ENCODE measurements at places on chromosomes 7 and 10.

DNA sequence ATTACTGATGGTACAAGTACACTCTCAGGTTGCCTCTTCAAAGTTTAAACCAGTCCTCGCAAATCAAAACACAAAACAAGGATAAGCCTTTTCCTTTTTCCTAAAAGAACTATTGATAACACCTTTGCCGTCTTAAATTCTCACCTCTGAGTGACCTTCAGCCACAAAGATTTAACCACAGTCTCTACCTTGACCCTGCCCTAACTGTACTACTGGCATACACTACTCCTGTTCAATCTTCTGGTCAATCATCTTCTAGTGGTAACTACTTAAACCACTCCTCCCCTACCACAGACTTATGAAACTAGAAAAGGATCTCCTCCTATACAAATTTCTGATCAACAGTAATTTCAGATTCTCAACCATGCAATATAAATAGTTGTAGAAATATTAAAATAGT, 15.1 kb downstream of the UPF2 start:
- DNase-seq, result no peak

GRCh38 chr10:75845176-75845947, 413.9 kb downstream of the LRMDA start:
- DNase-seq, result no peak

- peak; percentile 39 for DNase-seq
Observed at GRCh38 chr10:99845837-99846382, 63.5 kb downstream of the ABCC2 start.

- DNase-seq, result no peak
Observed at GRCh38 chr10:12469345-12469744, 120.0 kb downstream of the CAMK1D start.

DNA sequence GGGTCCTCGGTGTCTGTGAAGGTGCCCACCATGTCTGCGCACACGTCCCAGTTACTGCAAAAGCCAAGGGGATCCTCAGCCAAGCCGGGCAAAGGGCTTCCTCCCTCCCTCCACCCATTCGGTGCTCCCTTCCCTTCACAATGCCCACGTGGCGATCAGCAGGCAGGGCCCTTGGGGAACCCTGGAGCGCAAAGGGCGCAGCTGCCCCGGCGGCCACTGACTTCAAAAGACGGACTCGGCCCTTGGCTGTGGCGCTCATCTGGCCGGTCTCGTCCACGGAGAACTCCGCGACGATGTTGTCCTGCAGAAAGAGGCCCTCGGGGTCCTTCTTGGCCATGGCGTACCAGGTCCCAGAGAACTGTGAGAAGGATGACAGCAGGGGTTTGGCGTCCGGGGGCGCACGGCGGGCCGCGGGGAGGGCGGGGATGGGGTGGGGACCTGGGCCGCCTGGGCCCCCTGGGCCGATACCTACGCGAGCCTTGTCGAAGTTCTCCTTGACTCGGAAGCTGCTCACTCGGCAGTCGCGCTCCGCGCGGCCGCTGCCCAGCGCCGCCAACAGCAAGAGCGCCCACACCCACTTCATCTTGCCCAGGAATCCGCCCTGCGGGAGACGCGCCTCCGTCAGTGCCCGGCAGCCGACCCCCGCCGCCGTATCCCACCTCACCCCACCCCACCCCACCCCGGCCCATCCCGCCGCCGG, 439 bp downstream of the RBP4 start:
- DNase-seq, result no peak

DNA sequence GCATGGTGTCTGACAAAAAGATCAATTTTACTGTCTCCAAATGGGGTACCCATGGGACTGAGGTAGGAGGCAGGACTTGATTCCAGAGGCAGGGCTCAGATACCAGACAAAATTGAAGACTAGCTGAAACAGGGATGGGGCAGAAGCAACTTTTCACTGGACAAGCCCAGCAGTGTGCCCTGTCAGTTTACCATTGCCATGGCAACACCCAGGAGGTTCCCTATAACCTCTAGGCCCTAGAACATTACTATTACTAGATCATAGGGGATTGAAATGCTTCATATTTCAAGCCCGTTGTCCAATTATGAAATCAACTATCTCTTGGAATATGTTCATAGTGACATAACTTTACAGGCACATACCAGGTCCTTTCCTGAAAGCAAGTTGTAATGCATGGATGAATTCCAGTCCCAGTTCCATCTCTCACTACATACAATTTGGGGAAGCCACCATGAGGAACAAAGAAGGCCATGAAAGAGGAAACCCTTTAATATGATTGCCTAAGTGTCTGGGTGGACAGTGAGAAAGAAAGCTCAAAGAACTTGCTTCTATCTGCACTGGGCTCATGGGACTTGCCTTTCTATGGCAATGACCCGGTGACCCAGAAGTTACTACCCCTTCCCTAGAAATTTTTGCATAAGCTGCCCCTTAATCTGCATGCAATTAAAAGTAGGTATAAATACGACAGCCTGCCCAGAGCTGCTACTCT, 557.9 kb downstream of the KCNMA1 start:
- DNase-seq, result no peak

- no peak for DNase-seq
Observed at GRCh38 chr10:110212119-110213006, 5.0 kb downstream of the MXI1 start.

GRCh38 chr10:88728107-88728763, 22.2 kb downstream of the LIPK start:
- DNase-seq, result no peak

DNA sequence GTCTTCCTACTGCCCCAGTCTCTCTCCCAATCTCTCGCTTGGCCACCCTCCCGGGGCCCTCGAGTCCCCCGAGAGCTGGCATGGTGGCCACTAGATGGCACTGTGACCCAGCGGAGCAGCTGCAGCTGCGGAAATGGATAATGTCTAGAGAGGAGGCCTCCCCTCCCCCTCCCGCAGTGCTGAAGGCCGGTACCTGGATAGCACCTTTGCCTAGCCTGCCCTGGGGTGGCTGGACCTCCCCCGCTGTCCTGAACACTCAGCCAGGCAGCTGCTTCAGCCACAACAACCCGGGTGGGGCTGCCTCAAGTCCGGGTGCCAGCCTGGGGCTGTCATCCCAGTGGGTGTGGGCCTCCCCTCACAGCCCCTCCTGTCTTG, 65.2 kb downstream of the GOLGA7B start:
- peak; percentile 43 for DNase-seq

- no peak for DNase-seq
Observed at GRCh38 chr7:82312646-82313045, 130.9 kb downstream of the CACNA2D1 start.

- no peak for DNase-seq
Observed at GRCh38 chr10:32054094-32054493, 2.1 kb downstream of the KIF5B start.

- DNase-seq, result no peak
Observed at GRCh38 chr7:46319841-46320240, 398.8 kb upstream of the IGFBP3 start.

- DNase-seq, result no peak
Observed at GRCh38 chr10:52146766-52147165, 167.3 kb upstream of the DKK1 start.

DNA sequence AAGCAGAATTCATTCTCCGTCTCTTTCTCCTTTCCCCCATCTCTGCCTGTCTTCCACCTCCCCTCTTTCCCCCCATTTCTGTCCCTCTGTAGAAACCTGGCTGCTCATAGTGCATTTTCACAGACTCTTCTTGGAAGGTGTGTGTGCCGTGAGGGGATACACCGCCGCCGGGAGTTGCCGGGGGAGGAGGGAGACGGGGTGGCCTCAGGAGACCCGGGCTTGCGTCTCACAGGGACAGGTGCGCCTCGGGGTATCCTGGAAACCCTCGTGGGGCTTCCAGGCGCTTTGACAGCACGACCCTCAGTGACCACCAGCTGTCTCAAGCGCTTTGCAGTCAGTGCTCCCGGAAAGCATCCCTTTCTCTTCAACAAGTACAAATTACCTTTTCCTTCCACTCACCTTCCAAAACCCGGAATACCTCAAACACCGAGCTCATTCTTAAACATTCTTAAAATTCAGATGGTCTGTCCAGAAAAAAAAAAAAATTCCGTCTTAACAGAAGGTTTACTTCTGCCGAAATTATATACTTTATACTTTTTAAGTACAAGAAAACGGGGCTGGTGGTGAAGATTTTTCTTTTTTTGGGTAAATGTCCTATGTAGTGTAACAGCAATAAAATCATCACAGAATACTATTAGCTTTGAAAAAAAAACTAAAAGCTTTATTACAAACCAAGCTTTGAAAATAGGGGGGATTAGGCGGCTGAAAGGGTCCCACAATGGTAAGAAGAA, 8.2 kb downstream of the EMX2 start:
- no peak for DNase-seq

DNA sequence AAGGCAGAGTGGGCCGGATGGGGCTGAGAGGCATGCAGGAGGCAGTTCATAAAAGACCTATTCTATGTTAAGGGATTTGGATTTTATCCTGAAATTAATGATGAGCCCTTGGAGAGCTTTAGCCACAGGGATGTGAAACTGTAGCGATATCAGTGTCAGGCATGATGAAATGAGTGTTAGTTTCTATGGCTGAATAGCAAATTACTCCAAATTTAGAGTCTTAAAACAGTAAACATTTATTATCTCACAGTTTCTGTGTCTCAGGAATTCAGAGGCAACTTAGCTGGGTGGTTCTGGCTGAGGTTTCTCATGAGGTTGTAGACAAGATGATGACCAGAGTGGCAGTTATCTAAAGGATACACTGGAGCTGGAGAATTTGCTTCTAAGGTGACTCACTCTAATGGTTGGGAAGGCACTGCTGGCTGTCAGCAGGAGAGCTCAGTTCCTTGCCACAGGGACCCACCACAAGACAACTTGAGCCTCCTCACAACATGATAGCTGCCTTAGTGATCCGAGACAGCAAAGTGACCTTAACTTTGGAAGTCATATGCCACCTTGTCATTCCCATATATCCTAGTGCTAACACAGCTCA, 36.7 kb upstream of the SFTPD start:
- DNase-seq, result no peak

DNA sequence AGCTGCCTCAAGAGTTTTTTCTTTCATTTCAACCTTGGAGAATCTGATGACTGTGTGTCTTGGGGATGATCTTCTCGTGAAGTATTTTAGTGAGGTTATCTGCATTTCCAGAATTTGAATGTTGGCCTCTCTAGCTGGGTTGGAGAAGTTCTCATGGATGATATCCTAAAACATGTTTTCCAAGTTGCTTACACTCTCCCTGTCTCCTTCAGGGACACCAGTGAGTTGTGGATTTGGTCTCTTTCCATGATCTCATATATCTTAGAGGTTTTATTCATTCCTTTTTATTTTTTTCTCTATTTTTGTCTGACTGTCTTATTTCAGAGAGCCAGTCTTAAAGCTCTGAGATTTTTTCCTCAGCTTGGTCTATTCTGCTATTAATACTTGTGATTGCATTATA, 282.3 kb upstream of the CSTF2T start:
- no peak for DNase-seq

- no peak for DNase-seq
Observed at GRCh38 chr10:6593241-6593671, 13.2 kb upstream of the PRKCQ start.

DNA sequence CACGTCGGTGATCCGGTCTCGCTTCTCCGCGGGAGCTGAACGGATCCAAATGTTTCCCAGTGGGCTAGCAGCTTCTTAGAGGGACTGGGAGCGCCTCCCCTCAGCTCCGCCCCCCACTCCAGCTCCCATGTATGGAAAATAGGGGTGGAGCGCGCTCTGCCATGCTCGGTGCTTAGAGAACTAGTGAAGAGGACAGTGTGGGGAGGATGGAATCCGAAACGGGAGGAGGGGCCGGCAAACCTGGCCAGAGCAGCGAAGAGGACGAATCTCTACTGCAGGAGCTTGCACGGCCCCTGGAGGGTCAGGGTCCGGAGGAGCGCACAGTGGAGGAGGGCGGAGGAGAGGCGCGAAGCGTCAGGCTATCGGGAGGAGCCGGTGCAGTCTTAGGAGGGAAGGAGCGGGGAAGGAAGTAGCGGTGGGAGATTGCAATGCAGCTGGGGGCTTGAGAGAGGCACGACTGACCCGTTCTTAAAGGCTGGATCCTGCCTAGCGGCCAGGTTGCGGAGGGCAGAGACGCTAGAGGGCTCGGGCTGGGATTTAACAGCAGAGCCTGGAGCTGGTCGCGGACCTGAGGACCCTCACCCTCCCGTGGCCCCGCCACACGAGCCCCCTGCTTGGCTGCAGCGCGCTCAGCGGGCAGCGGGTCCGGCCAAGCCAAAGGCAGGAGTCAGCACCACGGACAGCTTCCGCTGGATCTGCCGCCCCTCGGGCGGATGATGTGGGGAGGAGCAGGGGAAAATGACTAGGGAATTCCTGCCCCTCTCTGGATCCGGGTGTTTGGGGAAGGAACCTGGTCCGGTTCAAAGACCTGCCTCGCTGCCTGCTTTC, at the start of gene PRLHR:
PRLHR (minus strand) TSS at position 51 of the 828 bp plus-strand sequence. CDS start 404 bp downstream, outside the sequence.
- DNase-seq, result no peak

GRCh38 chr10:77355844-77356243, 281.8 kb downstream of the KCNMA1 start:
- DNase-seq, result no peak

Measured in NK-92 treated with Interleukin-12 subunit alpha and Interleukin-12 subunit beta, amount 100 ng/mL, for 24 hours (cell line).